Activated CD4-positive, alpha-beta T cell treated with anti-CD3 and anti-CD28 coated beads, Interleukin-10, Interleukin-2, amounts not matched to agents 100 ng/mL and 50 ng/mL, durations not matched to agents 16 hours and 8 hours (primary cell): ENCODE measurements at places on chromosomes 6 and 20.

GRCh38 chr6:44072452-44072958 is 54.7 kb downstream of the MRPL14 start:
- DNase-seq, result no peak

GRCh38 chr6:105838171-105838570 is 248.0 kb upstream of the PRDM1 start:
- no peak for DNase-seq

- DNase-seq, result no peak
Measured at GRCh38 chr6:160069459-160069858, 52.2 kb upstream of the SLC22A1 start.

- DNase-seq, result no peak
Measured at GRCh38 chr6:12606616-12607015, 110.0 kb upstream of the PHACTR1 start.

DNA sequence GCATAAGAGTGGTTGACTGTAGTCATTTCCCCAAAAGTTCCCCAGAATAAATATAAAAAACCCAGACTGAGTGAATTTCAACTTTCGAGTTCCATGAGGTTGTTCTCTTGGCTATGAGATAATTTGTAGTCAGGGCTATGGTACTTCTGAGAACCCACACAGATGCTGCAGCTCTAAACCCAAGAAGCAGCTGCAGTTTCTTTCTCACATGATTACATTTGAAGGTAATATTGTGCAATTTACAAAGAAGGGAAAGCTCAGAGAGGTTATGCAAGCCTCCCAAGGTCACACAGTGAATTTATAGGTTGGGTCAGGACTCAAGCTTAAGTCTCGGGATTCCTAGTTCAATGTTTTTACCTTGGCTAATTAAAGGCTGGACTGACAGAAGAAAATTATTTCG is 29.7 kb upstream of the CD93 start:
- DNase-seq, result peak; percentile 34

GRCh38 chr6:151661928-151662327 is 145.6 kb upstream of the ESR1 start:
- DNase-seq, result no peak

- DNase-seq, result peak; percentile 97
Measured at GRCh38 chr20:543369-544152, at the start of gene CSNK2A1. CSNK2A1 (minus strand) TSS chr20:543790; CDS start chr20:508551, 35,239 bp downstream.

DNA sequence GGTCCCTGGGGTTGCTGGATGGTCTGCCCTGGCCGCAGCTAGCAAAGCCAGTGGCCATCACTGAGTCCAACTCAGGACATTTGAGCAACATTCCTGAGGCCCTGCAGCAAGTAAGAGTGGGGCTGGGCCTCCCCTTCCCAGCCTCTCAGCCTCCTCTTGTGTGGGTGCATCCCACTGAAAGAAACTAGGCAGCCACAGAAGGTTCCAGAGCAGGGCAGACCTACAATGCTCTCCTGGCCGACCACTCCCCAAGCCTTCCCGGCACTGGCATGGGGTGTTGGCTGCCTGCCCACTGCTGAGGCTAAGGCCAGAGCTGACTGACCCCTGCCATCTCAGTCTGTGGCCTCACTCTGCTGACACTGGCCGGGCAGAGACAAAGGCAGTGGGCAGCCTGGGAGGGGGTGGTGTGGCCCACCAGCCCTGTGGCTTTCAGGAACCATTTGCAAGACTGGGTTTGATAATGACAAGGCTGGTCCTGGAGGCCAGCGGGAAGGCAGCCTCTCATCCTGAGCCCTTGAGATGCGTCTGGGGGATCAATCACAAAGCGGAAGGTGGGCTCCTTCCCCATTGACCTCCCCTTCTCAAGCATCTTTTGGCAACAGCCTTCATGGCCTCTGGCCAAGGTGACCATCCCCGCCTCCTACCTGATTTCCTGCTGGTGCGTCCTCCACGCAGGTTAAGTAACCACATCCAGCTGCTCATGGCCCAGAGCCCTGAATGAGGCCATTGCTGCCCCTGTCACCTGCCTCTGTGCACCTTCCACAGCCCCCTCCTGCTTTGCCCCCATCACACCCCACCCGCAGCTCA is 9.6 kb downstream of the DLGAP4 start:
- no peak for DNase-seq

DNA sequence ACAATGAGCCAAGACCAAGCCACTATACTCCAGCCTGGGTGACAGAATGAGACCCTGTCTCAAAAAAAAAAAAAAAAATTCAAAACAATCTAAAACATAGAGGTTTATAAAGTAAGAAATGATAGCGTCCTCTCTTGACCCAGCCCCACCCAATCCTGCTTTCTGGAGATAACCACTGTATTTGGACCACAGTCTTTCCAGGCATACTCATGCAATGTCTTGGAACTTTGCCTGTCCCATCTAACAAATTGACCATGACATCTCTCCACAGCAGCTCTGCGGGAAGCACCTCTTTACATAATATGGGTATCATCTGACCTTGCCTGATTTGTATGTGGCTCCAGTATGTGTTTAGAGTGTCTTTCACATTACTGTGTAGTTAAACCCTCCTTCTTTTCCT is 9.1 kb upstream of the SHLD1 start:
- no peak for DNase-seq

DNA sequence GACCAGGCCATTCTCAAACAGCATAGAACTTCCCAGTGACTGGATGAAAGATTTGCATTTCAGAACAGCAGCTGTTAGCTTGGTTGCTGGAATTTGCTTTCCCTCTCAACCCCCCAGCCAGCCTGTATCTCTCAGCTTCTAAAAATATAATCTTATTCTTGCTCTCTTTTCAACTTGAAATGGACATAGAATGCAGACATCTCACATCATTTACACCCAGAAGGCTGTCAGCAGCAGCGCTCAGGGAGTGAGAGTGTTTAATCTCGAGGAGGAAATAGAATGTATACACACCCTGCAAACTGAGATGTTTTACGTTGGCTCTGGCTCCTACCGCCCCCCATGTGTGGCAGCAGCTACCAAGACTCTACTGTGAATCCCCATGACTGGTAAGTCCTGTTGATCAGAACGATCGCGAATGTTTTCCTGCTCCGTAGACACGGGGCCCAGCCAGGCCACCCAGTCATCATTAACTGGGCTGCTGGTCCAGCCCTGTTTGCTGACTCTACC is 163.4 kb upstream of the SLC24A3 start:
- DNase-seq, result no peak

- DNase-seq, result no peak
Measured at GRCh38 chr6:7529141-7529540, 12.3 kb upstream of the DSP start.

- peak; percentile 77 for DNase-seq
Measured at GRCh38 chr20:8305449-8305978, 173.4 kb downstream of the PLCB1 start.

GRCh38 chr6:18920701-18921100 is 533.6 kb downstream of the RNF144B start:
- no peak for DNase-seq

- DNase-seq, result peak; percentile 31
Measured at GRCh38 chr6:37696220-37696840, 1.4 kb downstream of the MDGA1 start.

DNA sequence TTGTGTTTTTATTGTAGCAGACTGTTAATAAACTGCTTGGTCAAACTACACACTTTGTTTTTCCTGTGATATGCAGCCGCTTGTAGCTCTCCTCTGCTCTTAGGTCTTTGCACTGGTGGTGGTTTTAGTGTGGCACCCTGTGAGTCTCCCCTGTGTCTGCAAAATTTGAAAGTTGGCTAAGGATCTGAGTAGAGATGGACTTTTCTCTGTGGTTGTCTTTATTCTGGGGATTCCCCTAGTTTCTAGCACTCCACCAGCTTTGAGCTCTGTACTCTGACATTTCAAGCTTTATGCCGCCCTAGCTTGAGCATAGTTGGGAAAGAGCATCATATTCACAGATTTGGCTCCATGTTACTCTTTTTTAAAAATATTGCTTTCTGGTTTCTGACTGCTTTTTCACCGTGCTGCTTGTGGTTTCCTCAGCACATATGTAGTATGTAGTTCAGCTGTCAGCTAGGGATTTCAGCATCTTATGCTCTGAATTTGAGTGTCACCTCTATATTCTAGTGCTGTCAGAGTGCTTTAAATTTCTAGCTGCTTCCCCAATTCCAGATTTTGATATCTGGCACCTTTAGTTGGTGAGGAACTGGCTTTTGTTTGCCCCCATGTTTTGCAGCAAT is 25.4 kb downstream of the CDYL start:
- DNase-seq, result peak; percentile 30

DNA sequence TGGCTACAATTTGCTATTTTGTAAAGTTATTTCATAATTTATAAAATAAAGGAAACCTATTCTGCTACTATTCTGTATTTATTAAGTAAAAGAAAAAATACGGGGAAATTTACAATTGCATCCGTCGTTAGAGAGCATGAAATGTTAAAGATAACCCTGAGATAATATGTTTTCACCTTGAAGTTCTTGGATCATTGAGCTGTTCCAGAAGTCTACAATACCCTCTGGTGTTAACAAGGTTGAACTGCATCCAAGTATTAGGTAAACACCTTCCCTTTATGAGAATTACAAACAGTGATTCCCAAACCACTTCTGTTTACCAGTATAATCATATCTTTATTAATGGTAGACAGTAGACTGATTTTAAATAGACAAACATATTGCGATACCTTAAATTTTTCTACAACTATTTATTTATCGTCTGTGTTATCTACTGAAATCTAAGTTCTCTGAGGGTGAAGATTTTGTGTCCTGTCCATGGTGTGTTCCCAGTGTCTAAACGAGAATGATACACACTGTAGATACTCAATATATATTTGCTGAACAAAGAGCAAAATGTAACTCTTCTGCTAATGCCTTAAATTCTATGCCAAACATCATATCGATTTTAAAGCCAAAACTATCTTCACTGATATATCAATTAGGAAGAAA is 28.2 kb downstream of the TBC1D32 start:
- DNase-seq, result peak; percentile 27

DNA sequence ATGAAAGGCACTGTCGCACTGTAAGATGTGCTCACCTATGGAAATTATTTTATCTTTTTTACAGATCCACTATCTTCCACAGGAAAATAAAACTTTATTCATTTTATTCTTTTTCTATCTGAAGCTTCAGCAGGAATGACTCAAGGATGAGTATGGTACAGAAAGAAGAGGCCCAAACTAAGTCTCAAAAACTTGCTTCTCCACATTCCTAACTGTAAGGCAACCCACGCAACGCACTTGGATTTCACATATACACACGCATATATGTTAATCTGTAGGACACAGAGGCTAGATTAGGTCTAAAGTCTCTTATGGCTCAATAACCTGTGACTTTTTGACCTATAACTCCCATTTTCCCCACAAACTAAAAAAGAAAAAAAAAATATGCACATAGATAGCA is 81.9 kb downstream of the RALGAPA2 start:
- DNase-seq, result no peak

DNA sequence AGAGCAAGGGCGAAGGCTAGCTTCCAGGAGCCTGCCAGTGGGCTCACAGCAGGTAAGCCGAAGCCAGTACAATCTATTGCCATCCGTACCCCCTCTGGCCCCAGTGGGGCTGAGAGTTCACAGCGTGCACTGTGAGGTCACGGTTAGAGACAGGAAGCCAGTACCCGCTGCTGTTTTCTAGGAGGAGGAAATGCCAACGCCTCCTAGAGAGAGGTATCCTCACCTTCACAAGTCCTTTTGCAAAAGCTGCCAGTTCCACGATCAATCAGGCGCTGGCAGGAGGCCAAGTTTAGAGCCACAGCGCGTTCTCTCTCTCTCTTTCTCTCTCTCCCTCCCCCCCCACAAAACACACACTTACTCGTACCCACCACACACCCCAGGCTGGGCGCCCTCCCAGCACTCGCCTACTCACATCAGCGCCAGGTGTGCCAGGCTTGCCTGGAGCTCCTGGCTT is 22.5 kb downstream of the COL9A1 start:
- DNase-seq, result no peak

DNA sequence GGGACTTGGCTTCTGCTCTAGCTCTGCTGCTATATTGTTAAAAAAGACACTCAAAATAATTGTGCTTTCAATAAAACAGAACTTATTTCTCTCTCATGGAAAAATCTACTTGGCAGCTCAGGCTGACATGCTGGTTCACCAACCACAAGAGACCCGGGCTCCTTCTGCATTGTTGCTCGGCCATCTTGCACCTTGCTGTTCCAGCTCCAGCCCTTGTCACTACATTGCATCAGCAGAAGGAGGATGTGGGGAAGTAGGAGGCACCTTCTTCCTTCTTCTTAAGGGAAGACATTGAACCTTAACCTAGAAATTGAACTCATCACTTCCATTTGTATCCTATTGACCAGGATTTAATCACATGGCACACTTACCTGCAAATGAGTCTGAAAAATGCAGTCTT is 6.6 kb upstream of the C20orf202 start:
- DNase-seq, result no peak

DNA sequence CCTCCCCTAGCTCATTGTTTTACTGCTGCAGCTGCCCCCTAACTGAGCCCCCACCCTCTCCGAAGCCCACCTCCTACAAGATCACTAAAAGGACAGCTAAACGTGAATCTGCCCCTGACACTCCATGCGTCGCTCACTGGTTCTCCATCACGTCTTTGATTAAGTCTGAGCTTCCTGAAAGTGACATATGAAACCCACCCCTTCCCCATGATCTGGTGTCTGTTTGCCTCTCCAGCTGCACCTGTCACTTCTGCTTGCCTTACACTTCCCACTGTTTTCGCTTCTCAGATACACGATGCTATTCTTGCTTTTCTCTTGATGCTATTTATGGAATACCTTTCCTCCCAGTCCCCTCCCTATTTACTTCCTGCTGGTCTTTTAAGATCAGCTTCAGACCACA is 8.0 kb upstream of the PERP start:
- DNase-seq, result no peak

- no peak for DNase-seq
Measured at GRCh38 chr6:67160820-67161219, 1453.8 kb upstream of the EYS start.

- DNase-seq, result no peak
Measured at GRCh38 chr6:138240476-138241245, 22.4 kb upstream of the PBOV1 start.

DNA sequence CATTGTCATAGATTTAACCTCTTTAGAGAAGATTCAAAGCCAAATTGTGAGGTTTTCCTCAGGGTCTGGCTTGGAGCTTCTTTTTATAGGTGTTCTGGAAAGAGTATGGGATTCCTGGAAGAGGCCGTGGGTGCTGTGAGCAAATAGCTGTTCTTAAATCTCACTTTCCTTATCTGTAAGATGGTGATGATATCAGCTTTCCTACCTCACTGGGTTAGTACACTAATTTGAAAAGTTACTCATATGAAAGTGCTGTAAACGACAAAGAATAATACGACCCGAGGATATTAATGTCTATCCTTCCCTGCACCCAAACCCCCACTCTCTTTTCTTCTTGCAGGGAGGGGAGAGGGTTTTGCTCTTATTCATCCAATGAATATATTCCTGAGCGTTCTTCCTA is 116.9 kb upstream of the ENPP5 start:
- peak; percentile 41 for DNase-seq

- DNase-seq, result peak; percentile 61
Measured at GRCh38 chr6:31579546-31580437, 2.4 kb downstream of the LTB start.
